ENCODE measurements at places on chromosomes 5 and 9. TPM values are rescaled to one million over a fixed set of nuclear protein-coding genes. Genes with fewer than 3 reads are reported as not detected.
A peak's percentile ranks its signal among the peaks of the same experiment; 100 is the strongest.

The MIGA2 gene
- total RNA-seq: 23.4 TPM

The ATP10B gene
- total RNA-seq: not detected

The HAPLN1 gene
- not detected for total RNA-seq

The KCNV2 gene
- total RNA-seq: not detected

The C5orf58 gene
- not detected for total RNA-seq

The LCNL1 gene
- total RNA-seq: not detected

The PCDHB6 gene
- 0.07 TPM for total RNA-seq

The MVB12B gene
- 1.1 TPM for total RNA-seq

The OR1L1 gene
- total RNA-seq: not detected

The FSTL4 gene
- not detected for total RNA-seq

DNA sequence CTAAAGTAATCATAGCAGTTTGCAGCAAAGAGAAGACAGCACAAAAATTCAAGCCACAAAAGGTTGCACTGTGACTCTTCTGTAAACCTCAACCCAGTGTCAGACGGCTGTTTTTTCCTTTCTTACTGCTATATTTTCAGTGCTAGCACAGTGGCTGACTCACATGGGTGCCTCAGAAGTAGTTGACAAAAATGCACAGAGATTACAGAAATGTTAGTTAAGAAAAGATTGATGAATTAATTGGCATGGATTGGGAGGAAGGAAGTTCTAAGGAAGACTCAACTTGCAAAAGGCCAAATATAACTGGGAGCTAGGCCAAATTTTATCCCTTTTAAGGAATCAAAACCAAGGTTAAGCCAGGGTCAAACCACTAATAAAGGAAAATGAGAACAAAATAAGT lies 43.7 kb upstream of the ITGA1 start:
- peak; percentile 53 for DNase-seq

DNA sequence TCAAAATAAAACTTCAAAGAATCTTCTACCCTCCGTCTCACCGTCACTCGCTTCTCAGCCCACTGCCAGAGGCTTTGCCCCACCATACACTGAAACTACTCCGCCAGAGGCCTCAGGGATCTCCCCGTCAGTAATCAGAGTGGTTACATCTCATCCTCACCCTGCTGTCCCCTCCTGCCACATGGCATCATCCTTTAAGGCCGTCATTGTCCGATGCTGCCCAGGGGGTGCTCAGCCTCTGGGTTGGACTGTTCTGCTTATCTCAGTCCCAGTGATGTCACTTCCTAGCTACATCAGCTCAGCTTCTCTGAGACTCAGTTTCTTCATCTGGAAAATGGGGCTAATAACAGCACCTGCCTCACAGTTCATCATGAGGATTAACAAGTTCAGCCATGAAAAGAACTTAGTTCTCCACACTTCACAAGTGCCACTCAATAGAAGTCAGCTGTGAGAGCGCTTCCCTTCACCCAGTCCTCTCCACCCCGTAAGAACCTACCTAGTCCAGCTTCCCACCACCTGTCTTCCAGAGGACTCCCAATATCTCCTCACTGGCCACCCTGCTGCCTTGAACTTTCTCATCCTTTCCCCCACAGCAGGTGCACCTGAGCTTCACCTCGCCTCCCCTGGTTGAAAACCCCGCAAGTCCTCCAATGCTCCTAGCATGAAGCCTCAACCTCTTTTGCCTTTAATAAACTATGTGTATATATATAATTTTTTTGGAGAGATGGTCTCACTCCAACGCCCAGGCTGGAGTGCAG lies 2.8 kb upstream of the IL3 start:
- DNase-seq: no peak

DNA sequence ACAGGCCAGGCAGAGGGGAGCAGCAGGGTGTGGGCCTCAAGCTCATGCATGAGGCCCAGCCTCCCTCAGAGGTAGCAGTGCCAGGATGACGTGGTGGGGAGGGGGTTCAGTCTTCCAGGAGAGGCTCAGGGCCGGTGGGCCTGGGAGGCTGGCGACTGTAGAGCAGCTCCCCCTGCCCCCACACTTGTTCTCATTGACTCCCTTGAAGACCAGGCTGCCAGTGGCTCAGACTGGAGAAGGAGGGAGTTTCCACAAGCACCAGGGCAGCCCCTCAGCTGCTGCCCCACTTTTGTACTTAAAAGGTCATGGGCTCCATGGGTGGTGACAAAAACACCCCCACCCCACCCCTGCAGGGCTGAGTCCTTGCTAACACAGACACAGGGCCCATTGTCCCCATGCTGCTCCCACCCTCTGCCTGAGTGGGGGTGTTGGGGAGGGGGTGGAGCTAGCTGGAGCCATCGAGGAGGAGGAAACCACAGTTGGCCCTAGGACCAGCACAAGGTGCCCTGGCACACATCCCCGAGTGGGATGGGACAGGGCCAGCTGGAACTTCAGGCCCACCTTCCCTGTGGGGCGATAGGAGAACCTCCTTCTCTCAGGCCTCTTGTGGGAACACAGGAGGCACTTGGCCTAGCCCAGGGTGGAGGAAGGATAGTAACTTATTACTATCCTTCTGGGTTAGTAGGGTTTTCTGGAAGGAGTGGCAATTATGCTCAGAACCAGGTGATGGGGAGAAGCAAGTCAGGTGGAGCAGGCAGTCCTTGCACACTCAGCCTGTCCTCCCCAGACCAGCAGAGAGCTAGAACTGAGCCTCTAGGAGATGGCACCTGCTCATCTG lies 10.7 kb downstream of the PDLIM4 start:
- DNase-seq: no peak

GRCh38 chr9:130893341-130894101 lies 3.1 kb downstream of the QRFP start:
- no peak for DNase-seq

DNA sequence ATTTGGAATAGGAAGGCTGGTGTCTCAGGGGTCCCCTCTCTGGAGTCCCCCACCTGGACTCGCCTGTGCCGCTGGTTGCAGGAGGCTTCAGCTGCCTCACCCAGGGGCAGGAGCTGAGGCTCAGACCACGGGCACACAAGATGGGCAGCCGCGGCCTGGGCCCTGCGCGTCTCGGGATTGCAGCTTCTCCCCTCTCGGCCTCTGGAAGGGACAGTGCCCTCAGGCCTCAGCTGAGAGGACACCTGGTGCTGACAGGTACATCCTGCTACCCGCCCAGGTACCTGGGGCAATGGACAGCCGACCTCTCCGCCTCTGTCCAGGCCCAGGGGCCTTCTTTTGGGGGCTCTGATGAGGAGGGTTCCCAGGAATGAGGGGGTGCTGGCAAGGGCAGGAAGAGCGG lies 38.3 kb downstream of the UNC5A start:
- no peak for DNase-seq

GRCh38 chr5:175264406-175264805 lies 179.6 kb downstream of the DRD1 start:
- no peak for DNase-seq

GRCh38 chr9:17481565-17481964 lies 97.3 kb upstream of the SH3GL2 start:
- no peak for DNase-seq

DNA sequence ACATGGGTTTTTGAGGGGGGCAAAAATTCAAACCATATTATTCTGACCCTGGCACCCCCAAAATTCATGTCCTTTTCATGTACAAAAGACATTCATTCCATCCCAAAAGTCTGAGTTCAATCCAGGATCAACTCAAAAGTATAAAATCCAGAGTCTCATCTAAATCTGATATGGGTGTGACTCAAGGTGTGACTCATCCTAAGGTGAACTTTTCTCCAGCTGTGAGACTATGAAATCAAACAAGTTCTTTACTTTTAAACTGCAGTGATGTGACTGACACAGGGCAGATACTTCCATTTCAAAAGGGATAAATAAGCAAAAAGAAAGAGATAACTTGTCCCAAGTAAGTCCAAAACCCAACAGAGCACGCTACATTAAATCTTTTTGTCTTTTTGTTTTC lies 20.6 kb upstream of the CYLC2 start:
- no peak for DNase-seq

GRCh38 chr5:139696894-139697658 lies 48.9 kb downstream of the CXXC5 start:
- no peak for DNase-seq

DNA sequence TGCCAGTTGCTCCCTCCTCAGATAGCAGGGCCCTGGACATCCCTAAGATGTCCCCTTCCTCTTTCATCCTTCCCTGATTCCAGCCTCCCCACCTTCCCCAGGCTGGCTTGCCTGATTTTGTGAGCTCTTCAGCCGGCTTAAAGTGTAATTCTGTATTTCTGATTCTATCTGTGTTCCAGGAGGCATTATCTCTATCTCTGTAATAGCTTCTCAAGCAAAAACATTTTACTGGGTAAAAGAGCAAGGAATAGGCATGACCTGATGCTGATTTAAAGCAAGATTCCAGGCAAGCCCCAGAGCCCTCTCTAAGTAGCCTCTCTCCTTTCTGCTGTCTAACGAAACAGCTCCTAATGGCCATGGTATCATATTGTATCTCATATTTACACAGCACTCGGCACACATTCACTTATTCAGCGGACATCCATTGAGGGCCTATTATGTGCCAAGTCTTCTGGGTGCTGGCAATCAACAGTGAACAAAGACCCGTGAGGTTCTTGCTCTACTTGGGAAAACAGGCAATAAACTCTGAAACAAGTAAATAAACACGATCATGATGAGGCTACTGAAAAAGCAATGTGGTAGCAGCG lies 100.9 kb upstream of the MSX2 start:
- no peak for DNase-seq

- DNase-seq: no peak
Measured at GRCh38 chr5:9439531-9440292, 106.2 kb downstream of the SEMA5A start.

DNA sequence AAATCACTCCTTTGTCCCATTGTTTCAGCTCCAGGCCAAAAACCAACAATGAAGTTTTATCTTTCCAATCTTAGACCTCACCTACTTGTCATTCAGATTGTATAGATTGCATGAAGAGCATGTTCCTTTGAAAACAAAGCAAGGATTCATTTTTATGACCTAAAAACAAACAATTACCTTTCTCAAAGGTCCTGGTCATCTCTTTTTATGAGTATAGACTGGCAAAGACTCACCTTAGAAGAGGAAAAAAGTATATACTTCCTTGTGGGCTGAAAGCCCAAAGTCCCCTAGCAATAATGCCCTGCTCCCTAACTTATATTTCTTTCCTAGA lies 28.4 kb upstream of the TLE1 start:
- DNase-seq: no peak
